ENCODE measurements at places on chromosomes 7 and 10.

- DNase-seq, result no peak
Measured at GRCh38 chr10:118596426-118597124, 1.1 kb upstream of the PRLHR start.

GRCh38 chr10:68121852-68122251, 12.6 kb downstream of the MYPN start:
- DNase-seq, result no peak

- no peak for DNase-seq
Measured at GRCh38 chr7:139259142-139259541, 28.1 kb downstream of the UBN2 start.

DNA sequence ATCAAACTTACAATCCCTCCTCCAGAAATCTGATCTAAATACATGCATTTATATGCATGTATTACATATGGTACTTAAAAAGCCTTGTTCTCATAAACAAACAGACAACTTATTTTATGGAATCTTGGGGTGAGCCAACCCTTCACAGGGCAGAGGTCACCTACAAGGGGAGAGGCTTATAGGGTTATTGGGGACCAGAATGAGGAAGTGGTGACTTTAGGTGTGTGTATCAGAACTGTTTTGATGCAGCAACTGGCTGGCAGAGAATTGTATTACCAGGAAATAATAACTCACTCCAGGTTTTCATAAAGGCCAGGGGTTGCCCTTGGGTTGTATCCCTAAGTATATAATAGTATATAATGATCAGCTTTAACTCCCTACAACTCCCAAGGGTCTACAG, 91.1 kb downstream of the SVIL start:
- DNase-seq, result no peak

DNA sequence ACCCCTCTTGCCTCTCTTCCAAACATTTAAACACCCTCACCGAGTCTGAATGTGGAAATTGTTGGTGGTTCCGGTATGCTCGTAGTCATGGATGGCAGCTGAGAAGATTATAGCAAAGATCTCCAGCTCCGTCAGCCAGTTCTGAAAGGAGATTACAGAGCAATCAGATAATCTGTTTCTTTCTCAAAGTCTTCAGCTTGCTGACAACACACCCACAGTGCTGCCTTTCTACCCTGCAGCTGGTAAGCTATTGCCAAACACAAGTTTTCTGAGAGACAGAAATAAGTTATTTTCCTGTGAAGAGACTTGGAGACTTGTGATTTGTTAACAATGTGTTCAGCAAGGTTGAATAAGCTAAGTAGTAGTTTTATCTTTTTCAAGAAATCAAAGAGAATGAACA, 163.6 kb downstream of the PPP1R17 start:
- DNase-seq, result no peak

DNA sequence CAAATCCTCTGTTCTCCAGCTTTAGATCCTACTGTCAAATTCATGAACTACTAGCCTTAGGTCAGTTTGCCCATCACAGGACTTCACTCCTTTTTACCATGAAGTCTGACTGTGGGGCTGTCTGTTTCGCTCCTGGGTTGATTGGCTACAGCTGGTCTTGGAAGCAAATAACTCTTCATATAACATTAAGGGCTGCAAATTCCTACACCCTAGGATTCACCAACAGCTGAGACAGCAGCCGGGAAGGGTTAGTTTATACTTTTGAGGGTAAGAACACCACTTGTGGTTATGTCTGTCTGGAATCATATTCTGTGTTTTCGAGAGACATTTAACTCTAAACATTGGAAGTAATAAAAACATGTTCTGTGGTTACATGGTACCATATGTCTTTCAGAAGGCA, 55.9 kb upstream of the KIAA1217 start:
- no peak for DNase-seq

DNA sequence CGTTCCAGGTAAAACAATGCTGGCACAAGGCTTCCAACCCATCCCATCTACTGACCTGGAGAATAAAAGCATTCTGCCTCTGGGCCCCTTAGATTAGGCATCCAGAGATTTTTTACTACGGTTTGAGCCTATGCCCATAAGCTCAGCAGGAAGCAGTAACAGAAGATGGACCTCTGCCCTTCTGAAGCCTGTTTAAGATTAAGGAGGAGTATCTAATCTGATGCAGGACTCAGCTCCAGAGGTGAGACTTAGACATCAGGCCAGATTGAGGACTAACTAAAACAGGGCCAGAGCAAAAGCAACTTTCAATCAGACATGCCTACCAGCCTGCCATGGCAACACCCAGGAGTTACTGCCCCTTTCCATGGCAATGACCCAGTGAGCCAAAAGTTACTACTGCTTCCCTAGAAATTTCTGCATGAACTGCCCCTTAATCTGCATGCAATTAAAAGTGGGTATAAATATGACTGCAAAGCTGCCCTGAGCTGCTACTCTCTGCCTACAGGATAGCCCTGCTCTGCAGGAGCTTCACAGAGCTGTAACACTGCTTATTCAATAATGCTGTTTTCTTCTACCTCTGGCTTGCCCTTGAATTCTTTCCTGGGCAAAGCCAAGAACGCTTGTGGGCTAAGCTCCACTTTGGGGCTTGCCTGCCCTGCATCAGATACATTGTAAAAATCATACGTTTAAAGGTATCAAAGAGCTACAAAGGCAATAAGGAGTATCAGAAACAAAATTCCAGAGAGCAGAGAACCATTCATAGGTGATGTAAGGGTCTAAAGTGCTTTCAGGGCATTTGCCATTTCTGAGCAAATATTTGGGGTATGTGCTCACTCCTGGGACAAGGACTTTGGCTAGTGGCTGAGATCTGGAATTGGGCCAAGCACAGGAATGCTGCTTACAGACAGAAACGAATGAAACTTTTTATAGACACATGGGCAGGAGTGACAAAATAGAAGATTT, 25.0 kb upstream of the CNNM1 start:
- no peak for DNase-seq

DNA sequence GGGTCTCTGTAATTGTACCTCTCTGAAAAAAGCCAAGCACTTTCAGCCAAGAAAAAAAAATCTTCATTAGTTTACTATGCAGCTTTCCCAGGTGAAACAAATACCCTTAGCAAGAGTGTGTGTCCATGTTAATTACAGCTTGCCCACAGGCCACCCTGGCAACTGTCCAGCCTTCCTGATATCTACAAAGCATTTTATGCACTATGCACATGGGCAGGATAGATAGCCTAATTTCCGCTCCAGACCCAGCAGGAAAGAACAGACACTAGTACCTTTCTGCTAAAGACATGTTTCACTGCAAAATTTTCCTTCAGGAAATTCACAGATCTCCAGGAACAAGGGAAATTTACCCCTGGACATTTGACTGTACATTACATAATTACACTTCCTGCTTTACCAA, 24.4 kb downstream of the CACNA2D1 start:
- DNase-seq, result no peak

DNA sequence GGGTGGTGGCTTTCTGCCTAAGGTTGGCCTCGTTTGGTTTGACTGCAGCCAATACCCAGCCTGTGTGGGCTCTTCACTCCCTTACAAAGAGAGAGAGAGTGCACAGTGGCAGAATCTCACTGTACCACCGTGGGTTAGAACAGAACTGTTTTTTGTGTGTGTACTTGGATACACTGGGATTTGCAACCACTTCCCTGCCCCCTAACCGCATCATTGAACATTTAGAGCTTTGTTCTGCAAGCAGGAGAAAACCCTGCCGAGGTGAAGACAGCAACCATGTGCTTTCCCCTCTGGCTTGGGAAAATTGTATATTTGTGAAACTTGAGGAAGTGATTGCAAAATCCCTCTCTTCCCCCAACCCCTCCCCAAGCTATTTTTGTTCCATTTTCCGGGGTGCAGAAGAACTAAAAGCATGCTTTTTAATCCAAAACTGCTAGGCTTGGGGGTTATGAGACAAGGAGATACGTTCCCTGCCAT, 201.2 kb downstream of the TCF7L2 start:
- no peak for DNase-seq

- no peak for DNase-seq
Measured at GRCh38 chr7:768881-769504, 41.9 kb upstream of the PRKAR1B start.

DNA sequence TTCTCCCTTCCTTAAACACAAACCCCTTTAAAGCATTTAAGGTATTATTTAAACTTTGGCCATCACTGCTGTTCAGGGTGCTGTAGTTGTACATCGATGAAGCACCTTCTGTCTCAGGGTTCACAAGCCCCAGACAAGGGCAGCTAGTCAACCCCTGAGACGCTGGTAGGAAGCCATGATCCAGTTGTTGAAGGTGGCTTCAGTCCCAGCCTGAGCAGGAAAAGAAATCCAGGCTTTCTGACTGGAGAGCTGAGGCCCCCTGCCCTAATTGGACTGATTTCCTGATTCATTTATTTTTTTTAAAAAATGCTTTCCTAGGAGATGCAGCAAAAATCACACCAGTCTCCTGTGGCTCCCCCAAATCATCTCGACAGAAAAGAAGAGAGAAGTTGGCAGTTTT, 15.8 kb downstream of the CPA1 start:
- DNase-seq, result no peak

DNA sequence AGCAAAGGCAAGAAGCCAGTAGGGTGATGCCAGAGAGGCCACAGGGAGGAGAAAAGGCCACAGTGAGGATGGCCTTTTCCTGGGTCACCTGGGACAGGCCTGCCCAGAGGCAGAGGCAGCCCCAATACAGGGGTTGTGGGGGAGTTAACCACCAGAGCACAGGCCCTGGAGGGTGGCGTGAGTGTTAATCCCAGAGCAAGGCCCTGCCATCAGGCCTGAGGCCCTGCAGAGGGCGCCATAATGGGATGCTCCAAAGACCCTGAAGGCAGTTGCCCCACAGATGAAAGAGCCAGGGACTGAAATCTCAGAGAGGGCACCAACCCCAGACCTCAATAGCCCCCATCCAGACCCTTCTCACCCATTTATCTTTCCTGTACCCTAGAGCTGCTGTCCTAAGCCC, 23.9 kb downstream of the SLC13A4 start:
- no peak for DNase-seq

- DNase-seq, result no peak
Measured at GRCh38 chr10:60846173-60846572, 67.9 kb downstream of the CDK1 start.

DNA sequence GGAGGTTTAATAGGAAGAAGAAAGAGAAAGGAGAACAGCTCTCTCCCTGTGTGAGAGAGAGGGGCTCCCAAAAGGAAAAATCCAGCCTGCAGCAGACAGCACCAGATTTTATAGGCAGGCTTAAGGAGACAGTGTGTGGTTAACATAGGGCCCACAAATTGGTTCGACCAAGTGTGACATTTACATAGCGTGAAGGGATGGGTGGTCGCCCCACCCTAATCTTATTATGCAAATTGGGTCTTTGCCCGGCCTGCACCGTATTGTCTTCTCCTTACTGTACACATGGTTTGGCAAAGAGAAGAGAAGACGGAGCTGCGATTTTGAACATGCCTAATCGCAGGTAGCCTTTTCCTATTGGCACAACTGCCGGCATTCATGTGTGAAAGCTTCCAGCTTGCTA, 756.3 kb downstream of the NXPH1 start:
- DNase-seq, result no peak

DNA sequence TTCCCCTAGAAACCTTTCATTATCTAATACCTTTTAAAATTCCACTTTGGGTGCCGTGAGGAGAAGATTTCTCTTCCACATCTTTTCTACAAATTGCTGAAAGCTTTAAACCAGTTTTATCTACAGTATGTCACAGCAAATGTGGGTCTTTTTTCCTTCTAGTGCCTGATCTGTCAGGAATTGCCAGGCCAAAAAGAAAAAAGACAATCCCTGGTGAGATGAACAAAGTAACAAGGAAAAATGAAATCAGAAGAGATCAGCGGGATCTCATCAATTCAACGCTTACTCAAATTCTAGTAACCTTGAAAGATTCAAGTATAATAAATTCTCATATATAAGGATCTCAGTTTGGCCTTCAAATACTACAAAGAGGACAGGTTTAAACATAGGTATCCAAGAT, 449.5 kb downstream of the CALN1 start:
- no peak for DNase-seq

- DNase-seq, result no peak
Measured at GRCh38 chr7:106947244-106947728, 82.2 kb downstream of the PIK3CG start.

DNA sequence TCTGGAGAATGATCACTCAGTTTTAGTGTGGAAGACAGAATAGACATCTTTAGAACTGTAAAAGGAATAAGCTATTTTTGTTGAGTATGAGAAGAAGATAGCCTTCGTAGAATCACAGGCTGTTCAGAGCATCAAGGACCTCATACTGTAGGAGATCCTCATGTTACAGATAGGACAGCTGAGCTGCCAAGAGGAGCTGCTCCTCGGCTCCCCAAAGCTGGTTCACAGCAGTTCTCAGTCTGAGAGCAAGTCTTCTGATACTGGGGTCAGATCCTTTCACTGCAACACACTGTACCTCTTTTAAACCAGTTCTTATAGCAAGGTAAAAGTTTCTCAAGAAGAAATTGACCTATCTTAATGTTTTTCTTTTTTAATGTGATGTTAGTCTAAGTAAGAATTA, 17.1 kb downstream of the CCNY start:
- DNase-seq, result no peak

DNA sequence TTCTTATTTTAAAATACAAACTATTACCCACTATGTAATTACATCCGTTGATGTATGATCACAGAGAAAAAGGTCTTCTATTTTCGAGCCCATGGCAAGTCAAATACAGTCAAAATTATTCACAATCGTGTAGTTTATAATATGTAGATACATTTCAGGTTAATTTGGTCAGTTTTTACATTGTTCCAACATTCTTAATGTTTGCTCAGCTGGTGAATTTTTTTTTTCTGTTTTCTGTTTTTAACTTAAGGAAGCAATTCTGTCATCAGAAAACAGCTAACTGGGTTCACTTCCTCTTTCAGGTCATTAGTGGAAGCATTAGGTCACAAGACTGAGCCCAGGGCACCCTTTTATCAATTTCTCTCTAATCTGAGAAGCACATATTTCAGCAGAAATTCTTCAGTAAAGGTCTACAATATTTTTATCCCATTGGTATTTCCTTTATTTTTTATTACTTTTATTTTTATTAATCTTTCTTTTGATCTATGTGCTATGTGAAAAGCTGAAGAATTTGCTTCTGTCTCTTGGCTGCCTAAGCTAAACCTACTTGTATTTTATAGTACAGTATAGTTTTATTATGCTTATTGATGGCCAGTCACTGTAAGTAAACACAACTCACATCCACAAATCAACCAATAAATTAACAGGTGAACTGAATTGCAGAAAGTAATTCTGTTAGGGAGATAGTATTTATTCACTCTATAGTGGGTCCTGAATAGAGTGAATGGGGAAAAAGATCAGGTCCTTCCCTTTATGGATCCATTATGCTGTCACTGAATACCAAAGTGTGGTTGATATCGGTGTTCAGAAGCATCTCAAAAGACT, 84.6 kb downstream of the ICA1 start:
- no peak for DNase-seq

DNA sequence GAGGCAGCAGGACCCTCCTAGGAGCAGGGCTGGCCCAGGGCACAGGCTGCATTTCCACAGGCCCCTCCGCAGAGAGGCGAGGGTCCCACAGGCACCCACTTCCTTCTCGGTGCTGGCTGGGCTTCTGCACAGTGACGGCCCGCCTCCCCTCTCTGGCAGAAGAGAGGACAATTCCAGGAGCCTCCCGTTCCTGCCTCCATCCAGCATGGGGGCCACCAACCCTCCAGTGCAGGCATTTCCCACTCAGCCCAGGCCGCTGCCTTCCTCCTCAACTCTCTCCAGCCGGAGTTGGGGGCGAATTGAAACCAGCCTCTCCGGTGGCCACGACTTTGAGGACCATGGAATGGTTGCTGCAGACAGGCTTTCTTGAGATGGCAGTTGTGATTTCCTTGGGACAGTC, 125.0 kb upstream of the PPP2R2D start:
- DNase-seq, result no peak

GRCh38 chr10:45463244-45464116, 89.5 kb downstream of the ALOX5 start:
- no peak for DNase-seq
